ENCODE measurements at places on chromosomes 13 and 19.

GRCh38 chr19:6035026-6035425 lies 57.1 kb upstream of the RANBP3 start:
- DNase-seq = no peak

DNA sequence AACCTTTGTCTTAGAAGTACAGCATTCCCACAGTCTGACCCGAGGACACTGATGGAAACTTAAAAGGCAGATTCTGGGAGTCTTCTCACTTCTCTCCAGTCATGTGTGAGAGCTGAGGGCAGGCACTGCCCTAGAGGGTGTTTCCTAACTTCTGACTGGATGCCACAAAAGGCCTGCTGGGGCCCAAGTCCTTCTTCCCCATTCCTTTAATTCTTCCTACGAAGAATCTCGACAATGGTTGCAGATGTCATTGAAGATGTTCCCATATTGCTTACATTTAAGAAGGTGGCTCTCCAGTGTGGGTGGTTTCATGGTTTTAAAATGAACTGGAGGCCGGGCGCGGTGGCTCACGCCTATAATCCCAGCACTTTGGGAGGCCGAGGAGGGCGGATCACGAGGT lies 27.4 kb upstream of the ZNF564 start:
- no peak for DNase-seq

- peak; percentile 55 for DNase-seq
Observed at GRCh38 chr19:18839465-18840287, 7.9 kb downstream of the UPF1 start.

DNA sequence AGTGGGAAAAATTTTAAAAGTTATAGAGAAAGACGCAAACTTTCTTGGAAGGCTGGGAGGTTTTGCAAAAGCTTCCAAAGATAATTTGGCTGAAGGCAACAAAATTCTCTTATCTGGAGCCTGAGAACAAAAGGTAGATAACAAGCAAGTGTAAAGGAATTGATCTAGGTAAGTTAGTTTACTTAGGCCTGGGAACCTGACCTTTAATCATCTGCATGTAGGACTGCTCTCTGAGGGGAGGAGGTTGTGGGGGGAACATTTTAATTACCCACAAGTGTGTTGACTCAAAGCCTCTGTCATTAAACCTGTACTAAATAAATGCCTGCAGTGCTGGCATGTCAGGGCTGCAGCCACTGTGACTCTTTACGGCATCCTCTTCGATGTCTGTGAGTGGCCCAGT lies 532.3 kb upstream of the SLITRK5 start:
- DNase-seq = no peak

GRCh38 chr19:55467236-55468053 lies 2.9 kb upstream of the C19orf85 start:
- DNase-seq = peak; percentile 93

GRCh38 chr13:98468361-98468760 lies 108.5 kb downstream of the STK24 start:
- no peak for DNase-seq

- DNase-seq = no peak
Observed at GRCh38 chr13:54415753-54416366, 1387.2 kb downstream of the OLFM4 start.

- peak; percentile 79 for DNase-seq
Observed at GRCh38 chr19:17415121-17415520, 4.7 kb upstream of the MVB12A start.

DNA sequence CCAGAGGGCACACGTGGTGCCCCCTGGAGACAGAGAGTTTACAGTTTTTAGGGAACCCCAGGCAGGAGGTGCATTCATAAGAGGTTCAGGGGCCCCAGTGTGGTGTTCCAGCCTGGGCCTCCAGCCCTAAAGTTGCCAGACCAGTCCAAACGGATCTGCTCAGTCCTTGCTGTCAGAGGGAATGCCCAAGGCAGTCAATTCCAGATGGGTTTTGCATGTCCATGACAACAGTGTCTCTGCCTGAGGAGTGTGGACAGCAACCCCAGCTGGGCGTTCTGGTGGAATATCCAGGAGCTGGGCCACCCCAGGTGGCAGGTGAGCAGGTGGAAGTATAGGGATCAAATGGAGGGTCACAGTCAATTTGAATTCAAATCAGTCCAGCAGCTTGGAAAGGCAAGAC lies 25.3 kb downstream of the FBXO27 start:
- DNase-seq = no peak

DNA sequence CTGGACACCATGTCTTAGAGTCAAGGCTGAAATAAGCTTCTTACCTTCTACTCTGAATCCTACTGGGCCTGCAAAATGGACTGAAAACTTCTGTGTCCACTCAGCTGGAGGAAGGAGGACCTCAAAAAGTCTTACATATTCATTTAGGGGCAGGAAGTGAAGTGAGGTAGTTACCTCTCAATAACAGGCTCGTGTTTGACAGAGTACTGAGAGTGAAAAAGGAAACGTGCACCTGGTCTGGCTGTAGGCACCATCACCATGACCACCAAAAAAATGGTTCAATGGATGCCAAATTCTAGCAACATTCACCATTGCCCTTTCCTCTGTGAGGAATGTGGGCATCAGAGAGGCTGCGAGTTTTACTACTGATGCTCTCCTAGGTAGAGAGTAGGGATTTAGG lies 176.2 kb downstream of the RFC3 start:
- no peak for DNase-seq

GRCh38 chr13:111389621-111390521 lies 69.4 kb downstream of the TEX29 start:
- DNase-seq = no peak
